ENCODE measurements at places on chromosomes 2 and 18. TPM values are rescaled to one million over a fixed set of nuclear protein-coding genes. Genes with fewer than 3 reads are reported as not detected.

The CHST10 gene
- total RNA-seq, result 2.6 TPM

The TLX2 gene
- not detected for total RNA-seq

The SPP2 gene
- not detected for total RNA-seq

The TUBA4B gene
- not detected for total RNA-seq

The ABHD1 gene
- not detected for total RNA-seq

The LOXHD1 gene
- not detected for total RNA-seq

The TRABD2A gene
- total RNA-seq, result 0.64 TPM

The MEIS1 gene
- 27.7 TPM for total RNA-seq

The TMEM150A gene
- 9.2 TPM for total RNA-seq

The ABCB11 gene
- total RNA-seq, result 0.26 TPM

The SLC66A2 gene
- total RNA-seq, result 69.4 TPM

The IL1A gene
- total RNA-seq, result 53.5 TPM

The WNT10A gene
- total RNA-seq, result 2.4 TPM

The NRP2 gene
- 12.8 TPM for total RNA-seq

The CNTNAP5 gene
- total RNA-seq, result not detected

The ANO7 gene
- 0.13 TPM for total RNA-seq

The MARCHF4 gene
- not detected for total RNA-seq

The TACR1 gene
- total RNA-seq, result not detected

The KCNG2 gene
- total RNA-seq, result not detected

The ACTG2 gene
- total RNA-seq, result not detected

The TRIM43 gene
- under 0.01 TPM for total RNA-seq

The LOXL3 gene
- total RNA-seq, result 0.13 TPM

The HAAO gene
- not detected for total RNA-seq

The CD8B2 gene
- total RNA-seq, result not detected

The SERPINB4 gene
- 15.7 TPM for total RNA-seq

The EFEMP1 gene
- 227 TPM for total RNA-seq

The FTCDNL1 gene
- total RNA-seq, result 1.0 TPM

The SGO2 gene
- 0.79 TPM for total RNA-seq

The SLC40A1 gene
- 1.0 TPM for total RNA-seq

The RGPD6 gene
- 15.5 TPM for total RNA-seq

The CD302 gene
- total RNA-seq, result 0.13 TPM

The ANKAR gene
- total RNA-seq, result 2.1 TPM

The RSAD2 gene
- total RNA-seq, result 0.53 TPM

The MATN3 gene
- total RNA-seq, result 1.0 TPM

The FASTKD2 gene
- 46.7 TPM for total RNA-seq

The LINC00305 gene
- not detected for total RNA-seq

The NEU4 gene
- not detected for total RNA-seq

The NPPC gene
- total RNA-seq, result not detected

The ALPP gene
- total RNA-seq, result not detected

The EPG5 gene
- 15.6 TPM for total RNA-seq

The ZNF516 gene
- total RNA-seq, result 20.9 TPM

The ANKRD30BL gene
- not detected for total RNA-seq

The UPP2 gene
- not detected for total RNA-seq

The TUBB8B gene
- not detected for total RNA-seq

The UBE2E3 gene
- total RNA-seq, result 27.4 TPM

The HOXD1 gene
- total RNA-seq, result not detected

The STK11IP gene
- 16.9 TPM for total RNA-seq

The INHA gene
- 0.13 TPM for total RNA-seq

The ACVR1C gene
- total RNA-seq, result 0.26 TPM

The IL1RN gene
- total RNA-seq, result 71.9 TPM

The MC4R gene
- total RNA-seq, result under 0.01 TPM

The ZNF142 gene
- 4.2 TPM for total RNA-seq

The MGAT4A gene
- total RNA-seq, result 6.0 TPM

The TEX51 gene
- not detected for total RNA-seq

The SOWAHC gene
- total RNA-seq, result 63.5 TPM

The TUBA3D gene
- not detected for total RNA-seq

The FOXD4L1 gene
- total RNA-seq, result 0.13 TPM

The PTPRM gene
- 76.3 TPM for total RNA-seq
